Activated gamma-delta T cell treated with anti-CD3 and anti-CD28 coated beads, Interleukin-2, amount 50 U/mL, for 16 hours (primary cell): ENCODE measurements at places on chromosomes 6 and 20.

- no peak for DNase-seq
Observed at GRCh38 chr6:130679684-130680083, 147.5 kb upstream of the SMLR1 start.

DNA sequence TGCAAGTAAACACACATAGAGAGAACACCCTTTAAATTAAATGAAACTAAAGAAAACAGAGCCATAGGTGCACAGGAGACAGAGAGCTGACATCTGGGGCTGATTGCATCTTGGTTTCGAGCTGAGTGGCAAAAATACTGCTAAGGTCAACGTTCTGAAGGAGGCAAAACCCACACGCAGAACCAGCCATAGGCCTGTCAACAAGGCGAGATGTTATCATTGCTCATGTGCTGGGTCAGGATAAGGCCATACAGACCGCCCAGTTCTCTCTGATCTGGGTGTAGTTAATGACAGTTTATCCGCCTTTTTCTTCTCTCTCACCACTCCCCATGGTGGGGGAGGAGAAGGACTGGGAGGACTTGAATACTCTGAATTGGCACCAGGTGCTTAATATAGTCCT, 4.5 kb upstream of the FAM110A start:
- no peak for DNase-seq

DNA sequence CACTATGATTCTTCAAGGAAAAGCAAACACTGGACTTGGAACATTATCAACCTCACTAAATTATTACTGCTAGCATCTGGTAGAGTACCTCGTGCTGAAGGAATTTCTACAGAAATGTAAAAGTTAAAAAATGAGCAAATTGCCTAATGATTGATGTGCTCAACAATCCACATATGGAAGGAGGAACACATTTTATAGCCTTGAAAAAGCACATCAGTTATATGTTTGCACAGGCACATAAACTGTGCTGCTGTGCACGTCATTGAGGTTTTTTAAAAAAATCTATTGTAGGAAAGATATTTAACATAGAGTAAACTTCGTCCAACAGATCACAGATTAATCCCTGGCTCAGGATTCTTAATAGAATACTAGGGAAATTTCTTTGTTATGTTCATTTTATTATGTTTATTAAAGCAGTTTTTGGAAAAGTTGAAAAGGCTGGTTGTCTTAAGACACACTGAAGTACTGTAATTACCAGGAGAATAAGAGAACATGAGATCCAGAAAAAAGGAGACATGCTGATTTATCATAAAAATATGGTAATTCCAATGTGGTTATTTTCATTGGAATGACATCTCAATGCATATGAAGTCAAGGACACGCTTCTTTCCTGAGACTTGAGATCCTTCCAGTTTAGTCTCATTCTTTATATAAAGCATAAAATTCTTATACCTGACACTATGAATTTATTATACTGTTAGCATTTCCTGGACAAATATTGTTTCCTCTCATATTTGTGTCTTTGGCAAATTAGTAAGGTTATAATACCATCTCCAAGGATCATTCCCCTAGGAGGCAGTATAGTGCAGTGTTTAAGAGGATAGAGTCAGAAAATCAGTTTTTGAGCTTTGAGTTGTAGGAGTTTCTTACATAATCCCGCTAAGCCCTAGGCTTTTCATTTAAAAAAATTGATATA, 511.1 kb downstream of the TENT5A start:
- no peak for DNase-seq

- DNase-seq: no peak
Observed at GRCh38 chr20:11192106-11192505, 518.3 kb upstream of the JAG1 start.

DNA sequence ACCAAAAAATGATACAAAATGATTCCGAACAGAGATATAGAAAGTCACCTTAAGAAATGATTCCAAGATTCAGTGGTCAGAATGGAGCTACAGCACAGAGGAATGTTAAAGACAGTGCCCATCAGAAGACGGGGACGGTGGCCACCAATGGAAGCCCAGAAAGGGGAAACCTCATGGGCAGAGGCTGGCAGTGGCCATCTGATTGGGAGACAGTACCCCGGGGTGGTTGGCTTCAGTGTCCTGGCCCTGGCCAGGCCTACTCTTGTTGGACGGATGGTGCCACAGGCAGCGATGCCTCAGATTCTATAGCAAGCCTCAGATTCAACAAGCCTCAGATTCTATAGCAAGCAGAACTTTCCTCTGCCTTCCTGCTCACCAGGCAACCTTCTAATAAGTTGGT, 16.6 kb upstream of the PI16 start:
- no peak for DNase-seq

DNA sequence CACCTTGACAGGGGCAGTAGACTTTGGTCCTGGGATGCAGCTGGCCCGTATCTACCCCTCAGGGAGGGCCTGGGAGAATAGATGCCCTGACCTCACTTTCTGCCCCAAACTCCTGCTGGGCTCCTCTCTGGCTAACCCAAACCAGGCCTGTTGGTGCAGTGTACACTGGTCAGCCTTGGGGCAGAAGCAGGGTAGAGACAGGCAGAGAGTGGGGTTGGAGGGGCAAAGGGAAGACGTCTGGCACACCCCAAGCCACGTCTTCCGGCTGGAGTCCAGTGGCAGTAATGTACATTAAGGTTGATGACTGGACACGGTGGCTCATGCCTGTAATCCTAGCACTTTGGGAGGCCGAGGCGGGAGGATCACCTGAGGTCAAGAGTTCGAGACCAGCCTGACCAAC, 9.3 kb downstream of the DDR1 start:
- no peak for DNase-seq

DNA sequence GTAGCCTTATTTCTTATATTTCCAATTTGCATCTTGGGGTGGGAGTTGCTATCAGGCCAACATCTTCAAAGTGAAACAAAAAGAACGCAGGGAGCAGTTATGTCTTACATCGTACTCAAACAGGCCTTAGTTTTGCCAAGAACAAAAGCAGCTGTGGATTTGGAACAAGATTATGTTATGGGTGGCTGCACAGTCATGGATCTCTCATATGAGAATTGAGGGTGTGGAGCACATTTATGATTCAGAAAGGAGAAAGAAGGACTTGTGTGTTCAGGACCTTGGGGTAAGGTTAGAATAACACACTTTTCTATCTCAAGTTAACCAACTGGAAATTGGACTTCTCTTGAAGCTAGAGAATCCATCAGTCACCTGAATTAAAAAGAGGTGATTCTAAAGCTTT, 259.9 kb downstream of the FOXA2 start:
- no peak for DNase-seq

GRCh38 chr6:20096536-20096935, 115.7 kb downstream of the MBOAT1 start:
- DNase-seq: no peak

- no peak for DNase-seq
Observed at GRCh38 chr6:138455746-138456400, 43.4 kb downstream of the NHSL1 start.

DNA sequence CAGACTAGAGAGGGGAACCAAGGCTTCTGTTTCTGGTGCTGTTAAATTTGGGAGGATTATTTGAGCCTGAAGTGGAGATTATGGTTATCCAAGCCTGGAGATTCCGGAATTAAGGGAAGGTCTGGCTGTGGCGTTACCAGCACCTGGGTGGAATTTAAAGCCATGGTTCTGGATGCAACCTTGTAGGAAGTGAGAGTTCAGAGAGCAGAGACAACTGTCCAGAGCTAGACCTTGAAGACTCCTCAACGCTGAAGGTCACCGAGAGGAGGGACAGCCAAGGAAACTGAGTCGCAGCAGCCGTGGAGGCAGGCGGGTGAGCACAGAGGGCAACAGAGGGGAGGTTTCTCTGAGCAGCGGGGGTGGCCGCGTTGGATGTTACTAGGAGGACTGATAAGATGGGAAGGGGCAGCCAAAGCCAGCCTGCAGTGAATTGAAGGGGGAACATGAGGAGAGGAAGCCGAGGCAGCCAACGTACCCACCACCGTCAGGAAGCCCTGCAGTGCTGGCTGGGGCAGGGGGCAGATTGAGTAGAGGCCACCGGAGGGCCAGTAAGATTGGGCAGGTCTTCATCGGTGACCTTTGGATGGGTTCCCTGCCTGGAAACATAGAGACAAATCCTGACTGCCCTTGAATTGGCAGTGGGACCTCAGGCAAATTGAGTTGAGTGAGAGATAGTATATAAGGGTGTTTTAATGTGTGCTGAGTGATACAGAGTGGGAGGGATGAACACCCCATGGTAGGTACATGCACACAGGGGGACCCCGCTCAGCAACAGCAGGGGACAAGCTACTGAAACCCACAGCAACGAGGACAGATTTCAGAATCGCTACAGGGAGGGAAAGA, 90.3 kb downstream of the SNX5 start:
- no peak for DNase-seq

DNA sequence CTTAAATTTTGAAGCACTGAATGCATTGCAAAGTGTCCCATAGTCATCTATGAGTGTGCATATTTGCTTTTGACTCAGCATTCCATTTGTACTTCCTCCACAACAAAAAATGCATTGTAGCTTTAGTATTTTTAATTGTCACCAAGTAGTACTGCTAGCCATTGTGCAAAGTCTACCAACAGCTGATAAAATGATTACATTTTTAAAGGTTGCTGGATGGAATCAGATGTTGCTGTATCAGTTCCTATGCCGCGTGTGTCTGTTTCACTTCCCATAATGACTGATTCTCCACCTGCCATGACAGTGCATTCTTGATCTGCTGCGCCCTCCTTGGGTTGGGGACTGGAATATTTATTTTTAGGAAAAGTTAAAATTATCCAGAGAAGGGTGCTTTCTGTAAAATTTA, 41.2 kb downstream of the SLX4IP start:
- DNase-seq: no peak

DNA sequence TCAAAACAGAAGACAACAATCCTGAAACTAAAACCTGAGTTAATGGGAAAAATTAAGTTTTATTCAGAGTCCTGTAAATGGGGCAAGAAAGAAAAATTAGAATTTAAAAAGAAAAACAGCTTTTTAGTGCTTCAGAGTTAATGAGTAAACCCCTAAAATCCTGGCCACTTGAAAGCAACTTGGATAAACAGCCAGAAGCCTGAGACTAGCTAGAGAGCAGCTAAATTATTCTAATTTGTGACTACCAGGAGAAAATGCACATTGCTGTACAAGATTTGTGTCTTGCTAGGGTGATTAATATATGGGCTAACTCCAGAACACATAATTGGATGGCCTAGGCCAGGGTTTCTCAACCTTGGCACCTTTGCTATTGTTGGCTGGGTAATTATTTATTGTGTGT, 62.4 kb upstream of the ARG1 start:
- DNase-seq: no peak

GRCh38 chr6:144630857-144631256, 345.7 kb downstream of the UTRN start:
- DNase-seq: no peak

DNA sequence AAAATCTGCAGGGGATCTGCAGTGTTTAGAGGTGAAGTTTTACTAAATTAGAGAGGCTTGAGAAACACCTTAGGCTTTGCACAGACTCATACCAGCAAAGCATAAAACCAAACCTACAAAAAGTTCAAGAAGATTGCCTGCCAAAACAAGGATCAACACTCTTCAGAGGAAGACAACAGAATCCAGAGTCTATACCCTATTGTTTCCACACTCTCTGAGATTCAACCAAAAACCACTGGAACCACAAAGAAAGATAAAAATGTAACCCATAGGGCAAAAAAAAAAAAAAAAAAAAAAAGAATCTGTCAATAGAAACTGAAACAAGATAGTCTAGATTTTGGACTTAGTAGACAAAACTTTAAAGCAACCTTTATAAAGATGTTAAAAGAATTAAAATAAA, 102.7 kb downstream of the ANKRD60 start:
- no peak for DNase-seq

- no peak for DNase-seq
Observed at GRCh38 chr6:156697225-156697830, 79.8 kb upstream of the ARID1B start.

- DNase-seq: no peak
Observed at GRCh38 chr20:51070621-51071020, 47.7 kb upstream of the KCNG1 start.

- DNase-seq: no peak
Observed at GRCh38 chr20:40698744-40699143, 9.7 kb upstream of the MAFB start.

DNA sequence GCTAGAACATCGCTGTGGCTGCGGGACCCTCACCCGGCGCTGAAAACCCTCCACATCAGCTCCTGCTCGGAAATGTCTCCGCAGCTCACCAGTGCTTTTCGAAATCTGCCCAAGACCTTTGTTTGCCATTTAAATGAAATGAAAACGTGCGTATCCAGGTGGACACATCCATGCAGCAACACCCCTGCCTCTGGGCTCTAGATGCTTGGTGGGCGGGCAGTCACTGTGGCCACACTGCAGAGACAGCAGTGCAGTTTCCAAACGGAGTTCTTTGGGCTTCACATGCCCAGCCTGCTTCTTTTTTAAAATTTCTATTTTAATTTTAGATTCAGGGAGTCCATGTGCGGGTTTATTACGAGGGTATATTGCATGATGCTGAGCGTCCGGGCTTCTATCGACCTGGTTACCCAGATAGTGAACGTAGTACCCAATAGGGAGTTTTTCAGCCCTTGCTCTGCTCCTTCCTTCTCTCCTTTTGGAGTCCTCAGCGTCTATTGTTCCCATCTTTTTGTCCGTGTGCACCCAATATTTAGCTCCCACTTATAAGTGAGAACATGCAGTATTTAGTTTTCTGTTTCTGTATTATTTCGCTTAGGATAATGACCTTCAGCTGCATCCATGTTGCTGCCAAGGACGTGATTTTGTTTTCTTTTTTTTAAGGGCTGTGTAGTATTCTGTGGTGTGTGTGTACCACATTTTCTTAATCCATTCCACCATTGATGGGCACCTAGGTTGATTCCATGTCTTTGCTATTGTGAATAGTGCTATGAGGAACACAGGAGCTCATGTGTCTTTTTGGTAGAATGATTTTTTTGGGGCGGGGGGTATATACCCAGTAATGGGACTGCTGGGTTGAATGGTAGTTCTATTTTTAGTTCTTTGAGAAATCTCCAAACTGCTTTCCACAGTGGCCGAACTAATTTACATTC, 4.8 kb upstream of the TUBB2B start:
- no peak for DNase-seq

DNA sequence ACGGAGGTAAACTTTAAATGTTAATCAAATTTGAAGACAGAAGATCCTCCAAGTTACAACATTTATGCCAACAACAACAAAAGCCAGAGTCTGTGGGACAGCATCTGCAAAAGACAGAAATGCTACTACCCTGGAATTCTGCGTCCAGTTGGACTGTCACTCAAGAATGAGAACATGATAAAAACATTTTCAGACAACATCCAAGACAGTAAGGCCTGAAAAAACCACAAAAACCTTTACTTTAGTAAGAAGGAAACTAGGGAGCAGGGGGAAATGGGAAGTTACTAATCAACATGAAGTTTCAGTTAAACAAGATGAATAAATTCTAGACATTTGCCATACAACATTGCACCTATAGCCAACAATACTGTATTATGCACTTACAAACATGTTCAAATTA, 77.6 kb downstream of the MLIP start:
- no peak for DNase-seq

DNA sequence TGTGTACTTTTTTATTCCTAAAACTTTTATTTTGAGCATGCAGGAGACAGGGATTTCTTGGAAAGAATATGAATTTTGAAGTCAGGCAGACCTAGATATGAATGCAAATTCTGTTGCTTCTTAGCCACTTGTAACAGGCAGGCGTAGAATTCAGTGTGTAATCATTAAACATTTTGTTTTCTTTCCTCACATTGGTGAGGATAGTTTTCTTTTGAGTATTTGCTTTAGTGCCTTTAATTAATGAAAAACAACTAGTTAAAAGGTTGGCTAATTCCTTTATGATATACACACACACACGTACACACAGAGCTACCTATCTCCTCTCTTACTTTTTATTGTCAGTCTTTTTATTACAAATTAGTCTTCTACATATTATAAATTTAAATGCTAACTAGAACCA, 342.3 kb downstream of the CDKAL1 start:
- no peak for DNase-seq

- no peak for DNase-seq
Observed at GRCh38 chr6:44672086-44672485, 284.6 kb downstream of the CDC5L start.
